Neural progenitor cell (in vitro differentiated cells): ENCODE measurements at places on chromosomes 2 and 18. TPM values are rescaled to one million over a fixed set of nuclear protein-coding genes. Genes with fewer than 3 reads are reported as not detected.

- no peak for DNase-seq
Measured at GRCh38 chr2:130760754-130761751, 5.7 kb downstream of the AMER3 start.

- no peak for DNase-seq
Measured at GRCh38 chr18:27602092-27602491, 417.0 kb upstream of the CHST9 start.

STK17B gene
- total RNA-seq = 18.6 and 35.4 TPM in 2 replicates

DNA sequence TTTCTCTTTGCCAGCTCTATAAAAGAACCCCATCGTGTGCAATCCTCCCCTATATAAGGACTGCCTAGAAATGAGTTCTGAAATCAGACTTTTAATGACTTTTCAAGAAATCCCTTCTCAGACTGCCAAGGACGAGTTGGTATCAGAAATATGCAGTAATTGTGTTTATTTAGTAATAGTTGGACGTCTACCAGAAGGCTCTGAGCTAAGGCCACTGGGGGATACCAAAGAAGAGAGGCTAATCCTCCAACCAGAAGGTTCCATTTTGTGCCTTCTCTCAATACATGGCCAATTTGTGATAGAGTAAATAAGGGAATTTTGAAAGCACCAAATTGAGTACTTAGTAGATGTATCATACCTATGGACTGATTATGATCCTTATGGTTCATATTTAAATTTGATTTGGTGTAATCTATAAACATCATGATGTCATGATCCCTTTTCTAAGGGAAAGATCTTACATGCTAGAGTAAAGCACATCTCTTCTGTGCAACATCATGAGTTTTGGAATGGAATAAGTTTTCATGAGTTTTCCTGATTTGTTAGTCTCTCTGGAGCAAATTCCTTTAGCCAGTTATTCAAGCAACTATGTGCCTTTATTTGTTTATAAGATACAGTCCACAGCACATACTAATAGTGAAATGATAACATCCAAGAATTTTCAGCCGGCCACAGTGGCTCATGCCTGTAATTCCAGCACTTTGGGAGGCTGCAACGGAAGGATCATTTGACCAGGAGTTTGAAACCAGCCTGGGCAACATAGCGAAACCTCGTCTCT lies 82.2 kb upstream of the LTBP1 start:
- no peak for DNase-seq

GRCh38 chr2:141805302-141805701 lies 325.5 kb downstream of the LRP1B start:
- no peak for DNase-seq

SKOR2 gene
- total RNA-seq = not detected in 2 replicates

DOCK10 gene
- total RNA-seq = 1.1 and 1.5 TPM in 2 replicates

DNA sequence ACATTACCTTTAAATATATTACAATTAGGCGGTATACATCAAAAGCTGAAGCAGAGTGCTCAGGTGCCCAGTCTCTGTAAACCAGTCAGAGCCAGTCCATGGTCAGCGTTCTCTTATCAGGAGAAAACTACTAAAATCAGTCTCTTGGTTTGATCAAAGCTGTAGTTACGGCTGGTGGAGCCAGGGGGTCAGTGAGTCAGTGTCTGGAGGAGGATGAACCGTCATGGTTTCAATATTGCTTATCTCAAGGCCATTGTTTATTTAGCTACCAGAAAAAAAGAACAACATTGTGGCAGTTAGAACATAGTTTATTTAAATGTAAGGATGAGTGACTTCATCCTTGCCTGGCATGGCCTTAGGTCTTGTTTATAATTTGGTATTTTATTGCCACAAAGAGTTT lies 71.3 kb upstream of the NYAP2 start:
- no peak for DNase-seq

GRCh38 chr2:191878548-191879279 lies 31.8 kb upstream of the CAVIN2 start:
- DNase-seq = no peak

GRCh38 chr2:235055891-235056516 lies 104.2 kb downstream of the SH3BP4 start:
- peak; percentile 58 for DNase-seq

GRCh38 chr2:18272148-18272494 lies 288.3 kb downstream of the RDH14 start:
- no peak for DNase-seq

ABCB11 gene
- 0.09 TPM in 1 of 2 replicates, not detected in the other for total RNA-seq

GRCh38 chr18:70036771-70037347 lies 89.2 kb upstream of the CD226 start:
- no peak for DNase-seq

- no peak for DNase-seq
Measured at GRCh38 chr18:21996351-21996826, 173.0 kb upstream of the GATA6 start.

SCYGR4 gene
- total RNA-seq = not detected in 2 replicates

C2orf80 gene
- 0.81 TPM in 1 of 2 replicates, not detected in the other for total RNA-seq

DNA sequence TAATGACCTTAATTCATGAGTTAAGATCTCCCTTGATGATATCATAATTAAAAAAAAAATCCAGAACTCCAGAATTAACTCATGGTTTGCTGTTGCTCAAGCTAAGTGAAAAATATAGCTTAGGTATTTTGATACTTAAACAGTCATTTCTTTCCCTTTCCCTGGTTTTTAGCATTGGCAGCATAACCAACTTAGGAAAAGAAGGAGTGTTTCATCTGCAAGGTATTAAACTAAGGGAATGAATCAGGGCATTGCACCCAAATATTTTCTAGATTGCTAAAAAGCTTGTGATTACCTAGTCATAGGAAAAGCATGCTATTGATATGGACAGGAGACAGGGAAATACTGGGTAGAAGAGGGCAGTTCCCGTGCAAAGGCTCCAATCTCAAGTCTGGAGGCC lies 207.2 kb downstream of the LRP1B start:
- no peak for DNase-seq

CCDC74A gene
- total RNA-seq = 25.6 and 64.7 TPM in 2 replicates

GRCh38 chr2:26346454-26347053 lies at the start of gene ADGRF3:
TSS of gene ADGRF3 (minus strand) at chr2:26346789. CDS start at chr2:26346234, 555 bp downstream.
- DNase-seq = peak; percentile 79

- peak; percentile 45 for DNase-seq
Measured at GRCh38 chr2:3179208-3179607, 198.4 kb downstream of the EIPR1 start.

RNU2-63P gene
- total RNA-seq = not detected in 2 replicates

- no peak for DNase-seq
Measured at GRCh38 chr2:156349161-156349560, 16.6 kb upstream of the NR4A2 start.

RAMP1 gene
- not detected in 2 replicates for total RNA-seq

CYTIP gene
- 0.19 and 0.54 TPM in 2 replicates for total RNA-seq

- no peak for DNase-seq
Measured at GRCh38 chr2:157815421-157815820, 60.7 kb downstream of the ACVR1 start.

ABI2 gene
- 161 and 168 TPM in 2 replicates for total RNA-seq

GRCh38 chr18:57846258-57846657 lies 43.1 kb upstream of the ATP8B1 start:
- no peak for DNase-seq

- DNase-seq = peak; percentile 14
Measured at GRCh38 chr18:66682855-66683322, 79.0 kb upstream of the CDH19 start.

DNA sequence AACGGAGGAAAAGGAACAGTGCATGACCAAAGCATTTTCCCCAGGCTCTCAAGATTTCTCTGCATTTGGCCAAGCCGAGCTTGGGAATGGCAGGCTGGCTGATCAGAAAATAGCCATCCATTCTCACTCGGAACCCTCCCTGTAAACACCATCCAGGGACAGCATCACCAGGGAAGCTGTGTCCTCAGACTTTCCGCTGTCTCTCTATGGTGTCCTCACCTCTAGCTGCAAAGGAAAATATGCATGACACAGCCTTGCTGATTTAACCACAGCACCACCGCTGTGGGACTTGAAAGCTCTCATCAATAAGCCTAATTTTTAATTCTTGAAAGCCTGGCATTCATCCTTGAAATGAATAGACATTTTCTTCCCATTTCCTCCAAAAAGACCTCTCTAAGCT lies 311.7 kb downstream of the EIPR1 start:
- DNase-seq = no peak

GRCh38 chr2:173075056-173075780 lies 428 bp upstream of the MAP3K20 start:
- peak; percentile 29 for DNase-seq

- no peak for DNase-seq
Measured at GRCh38 chr2:19120941-19121750, 237.3 kb downstream of the OSR1 start.

COL3A1 gene
- total RNA-seq = 0.22 TPM in 1 of 2 replicates, not detected in the other

DNA sequence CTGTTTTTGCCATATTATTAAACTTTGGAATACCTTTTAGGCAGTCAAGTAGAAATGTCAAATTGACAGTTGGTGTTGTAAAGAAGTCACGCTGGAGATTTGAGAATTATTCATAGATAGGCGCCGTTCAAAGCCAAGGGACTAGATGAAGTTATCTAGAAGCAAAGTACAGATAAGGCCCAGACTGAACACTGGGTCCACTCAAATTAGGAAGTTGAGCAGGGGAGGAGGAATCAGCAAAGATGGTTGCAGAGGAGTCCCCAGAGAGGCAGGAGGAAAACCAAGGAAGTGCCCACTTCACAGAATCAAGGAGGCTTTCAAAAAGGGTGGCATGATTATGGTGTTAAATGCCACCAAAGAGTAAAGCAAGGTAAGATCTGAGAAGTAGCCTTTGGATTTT lies 9.6 kb upstream of the ALS2 start:
- DNase-seq = no peak

GRCh38 chr18:74377776-74378175 lies 62.1 kb downstream of the C18orf63 start:
- no peak for DNase-seq

GRCh38 chr2:236289766-236290462 lies 25.7 kb upstream of the ASB18 start:
- no peak for DNase-seq

GRCh38 chr2:178211460-178211859 lies 17.1 kb downstream of the OSBPL6 start:
- no peak for DNase-seq

DNA sequence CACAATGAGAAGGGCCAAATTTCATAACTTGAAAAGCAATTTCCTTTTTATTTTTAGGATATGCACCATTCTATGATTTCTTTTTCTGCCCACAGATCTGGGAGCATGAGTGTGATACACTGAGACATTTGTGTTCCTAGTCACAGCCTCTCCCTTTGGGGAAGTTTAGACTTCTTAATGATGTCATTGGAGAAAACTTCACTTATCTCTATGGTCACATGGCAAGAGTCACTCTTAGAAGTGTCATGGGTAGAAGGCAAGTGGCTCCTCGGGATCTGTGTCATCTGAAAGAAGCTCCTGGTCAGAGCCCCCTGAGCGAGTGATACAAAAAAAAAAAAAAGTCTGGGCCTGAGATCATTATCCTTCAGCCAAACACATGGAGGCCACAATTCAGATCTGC lies 62.5 kb upstream of the LGALSL start:
- DNase-seq = no peak

DNA sequence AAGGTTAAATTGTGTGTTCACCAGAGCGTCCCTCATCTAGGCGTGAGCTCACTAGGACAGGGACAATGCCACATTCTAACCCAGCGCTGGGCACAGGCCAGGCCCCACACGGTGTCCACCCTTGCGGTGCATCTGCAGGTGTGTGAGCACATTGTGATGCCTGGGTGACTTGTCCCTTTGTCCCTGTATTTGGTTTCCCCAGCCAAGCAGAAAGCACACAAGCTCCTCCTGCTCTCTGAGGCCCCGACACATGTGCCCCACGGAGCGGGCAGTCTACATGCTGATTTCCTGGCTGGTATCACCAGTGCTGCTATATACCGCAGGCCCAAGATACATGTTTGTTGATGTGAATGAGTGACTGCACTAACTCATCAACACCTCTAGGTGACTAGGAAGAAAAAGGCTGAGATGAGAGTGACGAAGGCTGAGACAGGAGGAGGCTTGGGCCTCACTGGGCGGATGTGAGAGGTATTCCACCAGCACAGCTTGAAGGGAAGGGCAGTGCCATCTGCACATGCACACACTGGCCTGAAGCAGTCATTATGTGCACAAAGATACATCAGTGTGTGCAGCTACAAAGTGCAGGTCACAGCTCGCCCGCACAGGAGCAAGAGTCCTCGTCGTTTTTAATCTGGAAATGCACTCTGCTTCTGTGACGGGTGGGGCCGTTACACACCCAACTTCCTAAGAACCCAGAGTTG lies 205.9 kb downstream of the EIPR1 start:
- DNase-seq = no peak

PLGLB1 gene
- total RNA-seq = 1.6 and 2.4 TPM in 2 replicates

DNA sequence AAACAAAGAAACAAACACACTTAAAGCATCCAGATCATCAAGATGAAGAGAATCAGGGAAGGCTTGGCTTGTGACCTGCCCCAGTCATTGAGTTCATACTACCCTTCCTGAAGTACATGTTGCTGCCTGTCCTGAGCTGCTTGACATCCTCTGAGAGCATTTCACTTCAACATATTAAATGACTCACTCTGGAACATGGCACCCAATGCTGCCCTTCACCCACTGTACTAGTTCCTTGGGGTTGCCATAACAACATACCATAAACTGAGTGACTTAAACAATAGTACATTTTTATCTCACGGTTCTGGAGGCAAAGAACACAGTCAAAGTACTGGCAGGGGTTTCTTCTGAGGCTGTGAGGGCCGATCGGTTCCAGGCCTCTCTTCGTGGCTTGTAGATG lies 371.3 kb downstream of the RNF144A start:
- DNase-seq = no peak

DNA sequence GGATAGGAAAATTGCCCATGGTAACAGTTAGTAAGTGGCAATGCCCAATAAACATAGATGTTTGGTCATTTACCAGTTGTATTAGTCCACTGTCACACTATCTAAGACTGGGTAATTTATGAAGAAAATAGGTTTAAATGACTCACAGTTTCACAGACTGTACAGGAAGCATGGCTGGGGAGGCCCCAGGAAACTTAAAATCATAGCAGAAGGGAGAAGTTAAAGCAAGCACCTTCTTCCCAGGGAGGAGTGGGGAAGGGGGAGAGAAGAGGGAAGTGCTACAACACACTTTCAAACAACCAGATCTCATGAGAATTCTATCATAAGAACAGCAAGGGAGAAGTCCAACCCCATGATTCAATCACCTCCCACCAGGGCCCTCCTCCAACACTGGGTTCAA lies 23.4 kb downstream of the NR4A2 start:
- no peak for DNase-seq

UGT1A4 gene
- total RNA-seq = not detected in 2 replicates

SLC9A4 gene
- total RNA-seq = not detected in 2 replicates

DNA sequence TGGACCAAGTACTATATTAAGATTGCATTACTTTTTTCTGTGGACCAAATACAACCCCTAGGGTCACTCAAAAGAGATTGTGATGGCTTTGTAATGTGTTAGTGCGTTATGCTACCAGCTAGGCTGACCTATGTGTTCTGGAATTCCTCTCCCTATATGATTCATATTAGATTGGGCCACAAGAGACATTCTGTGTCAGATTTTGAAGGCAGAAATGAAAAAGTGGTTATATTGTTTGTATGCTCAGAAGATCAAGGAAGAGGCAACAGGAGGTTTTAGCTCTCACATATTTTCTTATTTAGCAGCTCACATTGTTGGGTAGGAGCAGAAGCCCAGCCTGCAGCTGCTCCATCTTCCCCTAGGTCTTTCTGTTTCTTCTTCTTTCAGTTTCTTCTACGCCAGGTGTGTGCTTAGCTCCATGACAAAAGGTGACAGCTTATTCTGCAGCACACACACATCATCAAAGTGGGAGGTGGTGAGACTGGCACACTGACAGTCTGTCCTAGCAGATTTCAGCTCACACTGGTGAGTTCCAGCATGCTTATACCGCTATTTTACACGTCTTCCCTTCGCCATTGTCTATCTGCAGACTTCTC lies 156.8 kb upstream of the UBE2E3 start:
- no peak for DNase-seq

AOX1 gene
- 5.7 and 6.2 TPM in 2 replicates for total RNA-seq
